ENCODE measurements at places on chromosomes 7 and 10.

DNA sequence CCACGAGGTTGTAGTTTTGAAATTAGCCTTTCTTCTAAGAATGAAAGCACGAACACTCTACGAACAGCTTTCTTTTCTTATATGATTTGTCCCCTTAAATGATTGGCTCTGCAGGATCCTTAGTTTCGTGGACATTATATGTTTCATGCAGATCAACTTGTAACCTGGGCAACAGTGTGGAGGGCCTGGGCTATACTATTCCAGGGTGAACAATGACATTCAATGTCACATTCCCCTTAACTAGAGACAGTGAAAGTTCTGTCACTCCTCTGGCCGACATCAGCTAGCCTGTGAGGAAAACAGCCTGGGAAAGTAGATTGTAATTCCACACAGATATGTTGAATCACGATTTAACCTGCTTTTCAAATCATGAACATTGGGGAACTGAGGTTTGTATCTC lies 23.4 kb downstream of the TAS2R16 start:
- peak; percentile 96 for ATAC-seq

- ATAC-seq = no peak
Observed at GRCh38 chr7:25779002-25779546, 372.9 kb upstream of the NFE2L3 start.

DNA sequence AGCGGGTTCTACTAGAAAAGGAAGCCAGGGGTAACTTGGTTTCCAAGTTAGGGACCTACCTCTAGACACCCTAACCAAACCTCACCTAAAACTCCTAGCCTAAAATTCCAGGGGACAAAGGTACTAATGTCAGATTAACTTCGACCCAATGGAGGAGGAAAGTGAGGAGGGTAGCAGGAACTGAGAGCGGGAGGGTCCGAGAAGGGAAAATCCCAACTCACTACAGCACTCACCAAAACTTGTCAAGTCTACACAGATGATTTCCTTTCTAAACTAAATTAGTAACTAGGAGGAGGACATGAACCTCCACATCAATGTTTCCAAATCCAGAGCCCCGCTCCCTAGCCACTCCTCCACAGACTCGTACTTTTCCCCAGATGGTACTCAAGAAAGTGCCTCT lies 22.6 kb downstream of the CHCHD3 start:
- no peak for ATAC-seq

DNA sequence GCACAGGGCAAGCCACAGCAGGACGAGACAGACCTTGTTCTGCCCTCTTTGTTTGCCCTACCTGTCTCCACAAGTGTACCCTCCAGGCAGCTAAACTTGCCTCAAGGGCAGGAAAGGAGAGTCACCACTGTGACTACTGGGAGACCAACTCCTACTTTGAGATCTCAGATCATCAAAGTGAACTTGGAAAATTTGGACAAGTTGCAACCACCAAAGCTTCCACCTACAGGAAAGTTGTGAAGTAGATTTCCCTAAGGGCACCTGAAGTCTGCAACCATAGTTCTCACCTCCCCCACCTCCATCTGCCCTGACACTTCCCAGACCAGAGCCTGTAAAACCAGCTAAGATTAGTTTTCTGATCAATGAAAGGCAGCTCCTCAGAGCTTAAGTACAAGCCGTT lies 2.5 kb upstream of the WDR91 start:
- ATAC-seq = no peak

- peak; percentile 62 for ATAC-seq
Observed at GRCh38 chr10:71622154-71622526, 97.4 kb downstream of the C10orf105 start.

DNA sequence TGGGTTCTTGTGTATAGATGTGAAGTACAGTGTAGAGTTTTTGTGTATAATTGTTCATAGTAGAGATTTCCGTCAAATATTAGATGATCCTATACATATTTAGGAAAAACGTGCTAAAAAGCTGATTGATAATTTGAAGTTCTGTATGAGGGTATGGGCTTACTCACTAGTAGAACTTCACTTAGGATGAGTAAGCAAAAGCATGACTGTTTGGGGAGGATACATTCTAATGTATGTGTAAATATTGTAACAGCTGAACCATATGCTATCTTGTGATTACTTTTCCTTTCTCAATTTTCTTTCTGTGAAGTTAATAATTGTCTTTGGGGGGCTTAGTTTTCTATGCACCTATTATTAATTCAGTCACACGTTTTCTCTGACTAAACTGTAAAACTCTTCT lies 53.2 kb upstream of the PDK4 start:
- ATAC-seq = no peak

Data from motor neuron (in vitro differentiated cells).